ENCODE measurements at places on chromosomes 1 and 21. TPM values are rescaled to one million over a fixed set of nuclear protein-coding genes. Genes with fewer than 3 reads are reported as not detected.
A peak's percentile ranks its signal among the peaks of the same experiment; 100 is the strongest.

GRCh38 chr1:226429858-226430715 is 22.2 kb upstream of the PARP1 start:
- no peaks in the 10 kb centered on the region for H3K36me3 ChIP-seq
- no peak for DNase-seq
- no peak overlapping the region for H3K27ac ChIP-seq

DNA sequence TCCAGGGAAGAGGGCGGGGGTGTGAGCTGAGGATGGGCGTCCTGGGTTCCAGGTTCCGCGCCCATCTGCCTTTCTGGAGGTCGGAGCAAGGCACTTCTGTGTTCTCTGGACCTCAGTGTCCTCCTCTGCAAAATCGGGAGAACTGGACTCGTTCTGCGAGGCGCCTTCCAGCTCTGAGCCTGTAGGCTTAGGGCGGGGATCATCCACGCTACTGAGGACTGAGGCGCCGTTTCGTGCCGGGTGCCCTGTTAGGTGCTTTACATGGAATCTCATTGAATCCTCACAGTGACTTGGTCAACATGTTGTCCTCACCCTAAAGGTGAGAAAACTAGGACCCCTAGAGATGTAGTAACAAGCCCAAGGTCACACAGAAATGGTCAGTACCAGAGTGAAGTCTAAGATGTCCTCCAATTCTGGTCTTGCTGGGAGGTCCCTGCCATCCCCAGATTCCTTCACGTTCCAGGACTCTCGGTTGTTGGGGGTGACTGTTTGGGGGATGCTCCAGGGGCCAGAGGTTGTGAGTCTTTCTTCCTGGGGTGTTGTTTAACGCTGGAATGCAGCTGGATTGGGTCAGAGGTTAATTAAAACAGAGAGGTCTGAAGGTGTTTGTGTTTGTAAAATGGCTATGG is 677 bp downstream of the PRKAA2 start:
- H3K36me3 ChIP-seq: no peaks in the 10 kb centered on the region
- peaks cover 8% of the 10 kb centered on the region for H3K4me1 ChIP-seq
- peak overlapping the region; percentile 78 for H3K4me3 ChIP-seq
- H3K27me3 ChIP-seq: no peaks in the 10 kb centered on the region
- DNase-seq: peak; percentile 66

RGS8 gene
- total RNA-seq: not detected

MMP23B gene
- total RNA-seq: 1.8 TPM

Data from sigmoid colon (tissue), 7 donors.